ENCODE measurements at places on chromosomes 4 and X.

- no peak for DNase-seq
Observed at GRCh38 chr4:38765382-38765781, 17.4 kb downstream of the TLR10 start.

GRCh38 chr4:86834901-86835300, 14.3 kb downstream of the SLC10A6 start:
- DNase-seq = no peak

DNA sequence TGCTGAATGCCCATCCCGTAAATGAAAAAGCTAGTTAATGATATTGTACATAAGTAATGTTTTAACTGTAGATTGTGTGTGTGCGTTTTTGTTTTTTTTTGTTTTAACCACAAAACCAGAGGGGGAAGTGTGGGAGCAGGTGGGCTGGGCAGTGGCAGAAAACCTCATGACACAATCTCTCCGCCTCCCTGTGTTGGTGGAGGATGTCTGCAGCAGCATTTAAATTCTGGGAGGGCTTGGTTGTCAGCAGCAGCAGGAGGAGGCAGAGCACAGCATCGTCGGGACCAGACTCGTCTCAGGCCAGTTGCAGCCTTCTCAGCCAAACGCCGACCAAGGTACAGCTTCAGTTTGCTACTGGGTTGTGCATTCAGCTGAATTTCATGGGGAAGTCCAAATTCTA, at the start of gene SPP1:
Gene SPP1 (plus strand): TSS at position 249 of the 400 bp plus-strand sequence. CDS start 1,182 bp downstream, outside the sequence.
- DNase-seq = no peak

DNA sequence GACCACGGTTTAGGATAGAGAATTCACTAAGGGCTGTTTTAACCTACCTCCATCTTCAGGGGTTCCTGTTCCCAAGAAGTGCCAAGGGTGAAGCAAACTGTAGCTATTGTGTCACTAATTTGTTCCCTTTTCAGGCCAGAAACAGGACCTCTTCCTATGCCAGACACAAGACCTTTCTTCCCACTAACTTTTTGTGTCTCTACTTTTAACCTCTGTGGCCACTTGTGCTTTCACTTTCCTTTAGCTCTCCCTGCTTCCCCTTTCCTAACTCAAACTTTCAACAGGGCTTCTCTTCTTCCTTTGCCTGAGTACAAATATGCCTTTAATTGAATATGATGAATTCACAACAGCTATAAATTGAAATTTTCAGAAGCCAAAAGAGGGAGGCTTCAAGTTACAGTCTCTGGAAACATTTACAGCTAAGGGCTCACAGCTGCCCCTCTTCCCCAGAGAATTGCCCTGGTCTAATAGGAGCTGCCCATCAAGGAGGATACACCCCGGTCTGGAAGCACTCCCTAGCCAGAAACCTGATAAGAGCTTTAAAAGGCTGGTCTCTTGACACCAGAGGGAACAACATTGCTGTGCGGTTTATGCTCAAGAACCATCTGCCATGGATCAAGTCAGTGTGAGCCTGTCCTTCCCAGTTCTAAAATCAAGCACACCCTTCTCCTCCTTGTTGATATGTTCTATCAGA, 61.7 kb upstream of the PLS3 start:
- no peak for DNase-seq

DNA sequence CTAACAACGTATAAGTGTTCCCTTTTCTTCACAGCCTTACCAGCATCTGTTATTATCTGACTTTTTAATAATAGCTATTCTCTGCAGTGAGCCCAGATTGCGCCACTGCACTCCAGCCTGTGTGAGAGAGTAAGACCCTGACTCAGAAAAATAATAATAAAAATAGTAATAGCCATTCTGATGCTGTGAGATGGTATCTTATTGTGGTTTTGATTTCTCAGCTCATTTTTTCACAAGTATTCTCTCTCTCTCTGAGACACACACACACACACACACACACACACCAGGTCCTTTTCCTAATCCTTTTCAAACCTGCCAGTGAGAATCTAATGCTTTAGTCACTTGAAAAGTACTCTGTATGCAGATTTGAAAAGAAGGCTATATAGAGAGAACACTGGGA, 89.8 kb downstream of the CHIC2 start:
- DNase-seq = no peak

DNA sequence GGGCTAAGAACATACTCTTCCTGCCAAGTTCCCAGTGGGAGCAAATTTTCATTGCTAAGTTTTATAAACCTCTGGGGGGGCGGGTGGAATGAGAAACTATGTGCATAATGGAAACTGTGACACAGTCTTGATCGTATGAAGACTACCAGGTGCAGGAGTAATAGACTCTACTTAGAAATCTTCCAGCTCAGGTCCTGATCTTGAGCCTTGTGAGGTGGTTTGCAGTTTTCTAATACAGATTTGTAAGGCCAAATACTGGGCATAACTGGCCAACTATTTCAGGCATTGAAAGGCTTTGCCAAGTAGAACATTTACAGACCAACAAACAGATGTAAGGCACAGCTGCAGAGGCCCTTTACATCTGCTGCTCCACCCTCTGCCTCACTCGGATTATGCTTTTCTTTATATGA, 89.7 kb upstream of the CBR4 start:
- DNase-seq = no peak
